ENCODE measurements at places on chromosomes 4 and X. TPM values are rescaled to one million over a fixed set of nuclear protein-coding genes. Genes with fewer than 3 reads are reported as not detected.

Gene BMPR1B
- 0.19 TPM for total RNA-seq

Gene IBSP
- not detected for total RNA-seq

Gene PDZD4
- total RNA-seq: not detected

Gene DUX4
- not detected for total RNA-seq

Gene UGT2A1
- total RNA-seq: not detected

Gene POU3F4
- total RNA-seq: not detected

Gene KCND1
- total RNA-seq: 0.32 TPM

Gene RPL36A
- 499 TPM for total RNA-seq

Gene BGN
- total RNA-seq: 4.4 TPM

Gene SSX2B
- total RNA-seq: not detected

Gene GIMD1
- total RNA-seq: not detected

Gene PPEF2
- total RNA-seq: not detected

Gene RPS6KA6
- 0.94 TPM for total RNA-seq

Gene HAUS7
- 15.9 TPM for total RNA-seq

Gene MAGEA2
- not detected for total RNA-seq

Gene LPAR4
- total RNA-seq: 0.13 TPM

Gene CDKL2
- total RNA-seq: 0.16 TPM

Gene PABPC5
- total RNA-seq: 0.49 TPM

Gene DMP1
- not detected for total RNA-seq

Gene NDNF
- 0.16 TPM for total RNA-seq

Gene HHIP
- total RNA-seq: 29.3 TPM

Gene RAB41
- not detected for total RNA-seq

Gene CENPVL1
- not detected for total RNA-seq

Gene GPR50
- total RNA-seq: not detected

Gene OTUD6A
- total RNA-seq: not detected

Gene LAMP2
- total RNA-seq: 160 TPM

Gene PABPC1L2B
- total RNA-seq: not detected

Gene MAGEA1
- total RNA-seq: not detected

Gene CMC4
- total RNA-seq: 3.9 TPM

Gene TCEAL6
- not detected for total RNA-seq

Gene NPNT
- 0.32 TPM for total RNA-seq

Gene MYL5
- 18.3 TPM for total RNA-seq

Gene MAGEB10
- total RNA-seq: not detected

Gene S100G
- not detected for total RNA-seq

Gene SASH3
- total RNA-seq: not detected

Gene MAPK10
- total RNA-seq: under 0.01 TPM

Gene MAGED1
- 35.5 TPM for total RNA-seq

Gene SPINK2
- not detected for total RNA-seq

Gene EDNRA
- total RNA-seq: 0.16 TPM

Gene RIBC1
- 0.16 TPM for total RNA-seq

Gene FMR1NB
- not detected for total RNA-seq
